ENCODE measurements at places on chromosomes 1 and 21.

DNA sequence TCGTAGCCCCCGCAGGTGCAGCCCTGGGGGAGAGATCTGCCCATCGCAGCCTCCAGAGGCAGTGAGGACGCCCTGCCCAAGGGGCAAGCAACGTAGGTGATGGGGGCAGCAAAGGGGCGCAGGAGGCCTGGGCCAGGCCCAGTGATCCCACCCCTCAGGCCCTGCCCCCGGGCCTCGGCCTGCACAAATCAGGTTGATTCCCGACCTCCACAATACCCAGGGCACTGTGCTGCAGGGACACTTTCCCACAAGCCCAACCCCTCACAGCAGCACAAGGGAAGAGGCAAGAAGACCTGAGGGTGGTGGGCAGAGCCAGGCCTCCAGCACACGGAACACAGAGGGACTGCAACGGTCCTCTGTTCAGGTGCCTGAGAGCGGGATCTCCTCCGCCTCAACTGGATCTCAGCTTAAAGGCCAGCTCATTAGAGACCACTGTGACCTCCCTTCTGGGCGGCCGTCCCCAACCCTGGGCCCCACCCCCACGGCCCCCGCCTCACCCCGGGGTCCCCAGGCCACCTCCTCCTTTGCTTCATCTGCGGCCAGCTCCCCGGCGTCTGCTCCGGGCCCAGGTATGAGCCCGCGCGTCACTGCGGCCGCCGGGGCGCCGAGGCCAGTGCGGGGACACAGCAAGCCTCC is 812 bp upstream of the ARF1 start:
- peak; percentile 60 for DNase-seq

DNA sequence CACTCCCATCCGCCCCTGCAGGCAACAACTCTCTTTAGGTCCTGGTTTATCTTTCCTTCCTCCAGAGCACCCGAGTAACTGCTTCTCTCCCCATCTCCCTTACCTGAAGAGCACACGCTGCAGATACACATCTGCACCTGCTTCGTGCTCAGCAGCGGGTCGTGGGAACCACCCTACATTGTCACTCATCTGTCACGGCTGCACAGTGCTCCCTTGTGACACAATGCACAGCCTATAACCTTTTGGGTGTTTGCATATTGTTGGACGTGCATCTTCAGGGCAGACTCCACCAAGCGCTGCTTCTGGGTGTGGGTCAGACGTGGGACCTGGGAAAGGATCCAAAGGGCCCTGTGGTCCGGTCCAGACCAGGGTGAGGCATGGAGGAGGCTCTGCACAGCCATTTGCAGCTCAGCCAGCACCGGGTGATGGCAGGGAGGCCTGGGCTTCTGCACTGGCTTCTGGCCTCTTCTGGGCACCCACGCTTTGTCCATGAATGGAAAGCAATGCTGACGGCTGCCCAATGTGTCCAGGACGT is 42.5 kb downstream of the WDR4 start:
- DNase-seq, result no peak

DNA sequence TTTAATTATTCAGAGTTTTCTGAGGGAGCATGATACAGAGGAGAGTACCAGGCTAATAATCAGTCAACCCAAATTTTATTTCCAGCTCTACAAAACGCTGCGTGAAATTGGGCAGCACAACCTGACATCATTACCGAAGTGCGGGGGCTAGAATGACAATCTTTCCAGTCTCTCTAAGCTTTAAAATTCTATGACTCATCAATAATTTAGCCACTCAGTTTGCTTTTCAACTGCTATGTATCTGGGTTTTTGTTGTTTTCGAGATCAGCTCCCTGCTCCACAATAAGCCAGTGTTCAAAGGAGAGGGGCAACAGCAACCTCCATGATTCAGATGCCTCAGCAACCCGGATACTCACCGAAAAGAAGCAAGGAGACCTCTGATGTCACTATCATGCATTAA is 13.9 kb downstream of the SORT1 start:
- DNase-seq, result no peak

GRCh38 chr1:9441451-9442133 is 97.7 kb upstream of the SLC25A33 start:
- DNase-seq, result no peak

GRCh38 chr1:41537788-41538351 is 53.4 kb upstream of the EDN2 start:
- peak; percentile 72 for DNase-seq

- no peak for DNase-seq
Measured at GRCh38 chr1:94633051-94633450, 91.5 kb upstream of the F3 start.

- no peak for DNase-seq
Measured at GRCh38 chr1:51328279-51328678, 2.1 kb downstream of the TTC39A start.

- no peak for DNase-seq
Measured at GRCh38 chr1:57272601-57273000, 151.3 kb downstream of the DAB1 start.
